Endodermal cell (in vitro differentiated cells): ENCODE measurements at places on chromosomes 1 and 21. TPM values are rescaled to one million over a fixed set of nuclear protein-coding genes. Genes with fewer than 3 reads are reported as not detected.
A peak's percentile ranks its signal among the peaks of the same experiment; 100 is the strongest.

GRCh38 chr1:162942916-162943559, 82.1 kb upstream of the CCDC190 start:
- no peaks in the 10 kb centered on the region for H3K27me3 ChIP-seq
- no peak for DNase-seq
- peaks cover 5% of the 10 kb centered on the region for H3K4me1 ChIP-seq
- no peaks in the 10 kb centered on the region for H3K36me3 ChIP-seq
- H3K4me3 ChIP-seq = no peak overlapping the region

DNA sequence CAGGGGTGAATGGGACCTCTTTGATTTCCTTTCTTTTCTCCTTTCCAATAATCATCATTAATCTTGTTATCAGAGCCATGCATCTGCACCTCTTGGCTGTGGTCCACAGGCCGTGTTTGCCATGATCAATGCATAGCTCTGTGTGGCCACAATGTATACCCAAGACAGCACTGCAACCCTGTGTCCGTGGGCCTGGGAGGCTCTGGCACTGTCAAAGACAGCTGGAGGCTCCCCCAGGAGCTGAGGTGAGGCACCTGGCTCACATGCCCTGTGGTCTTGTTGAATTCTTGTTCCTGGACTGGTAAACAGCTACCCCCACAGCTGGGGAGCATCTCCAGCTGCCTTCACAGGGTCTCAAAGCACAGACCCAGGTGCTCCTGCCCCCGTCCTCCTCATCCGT, 67.2 kb upstream of the SELENON start:
- H3K27me3 ChIP-seq = no peaks in the 10 kb centered on the region
- H3K27ac ChIP-seq = no peak overlapping the region
- H3K36me3 ChIP-seq = no peaks in the 10 kb centered on the region

DNA sequence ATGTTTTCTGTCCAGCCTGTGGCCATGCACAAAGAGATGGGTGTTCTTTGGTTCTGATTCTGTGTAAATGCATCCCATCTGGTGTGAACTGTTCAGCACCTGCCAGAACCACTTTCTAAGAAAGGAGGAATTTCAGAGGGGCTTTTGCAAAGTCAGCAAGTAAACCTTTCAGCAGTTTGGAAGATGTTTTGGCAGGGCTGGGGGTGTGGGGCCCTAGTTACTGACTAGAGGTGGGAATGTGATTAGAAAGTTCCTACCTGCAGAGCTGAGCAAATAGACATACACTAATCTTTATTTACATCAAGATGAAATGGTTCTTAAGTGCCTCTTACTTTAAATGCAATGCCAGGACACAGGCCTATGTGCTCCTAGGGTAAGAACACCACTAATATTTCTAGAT, 378.1 kb upstream of the USP24 start:
- H3K36me3 ChIP-seq = no peaks in the 10 kb centered on the region
- peaks cover 6% of the 10 kb centered on the region for H3K4me1 ChIP-seq
- DNase-seq = no peak
- H3K27ac ChIP-seq = no peak overlapping the region

GRCh38 chr1:192654120-192654519, 18.2 kb downstream of the RGS13 start:
- H3K4me1 ChIP-seq = no peaks in the 10 kb centered on the region
- no peak overlapping the region for H3K4me3 ChIP-seq
- no peaks in the 10 kb centered on the region for H3K36me3 ChIP-seq
- no peak overlapping the region for H3K27ac ChIP-seq

- no peak for DNase-seq
- peaks cover 2% of the 10 kb centered on the region for H3K4me1 ChIP-seq
- no peak overlapping the region for H3K27ac ChIP-seq
- H3K4me3 ChIP-seq = peak overlapping the region; percentile 99
Observed at GRCh38 chr1:111448482-111448917, 556 bp downstream of the WDR77 start.

DNA sequence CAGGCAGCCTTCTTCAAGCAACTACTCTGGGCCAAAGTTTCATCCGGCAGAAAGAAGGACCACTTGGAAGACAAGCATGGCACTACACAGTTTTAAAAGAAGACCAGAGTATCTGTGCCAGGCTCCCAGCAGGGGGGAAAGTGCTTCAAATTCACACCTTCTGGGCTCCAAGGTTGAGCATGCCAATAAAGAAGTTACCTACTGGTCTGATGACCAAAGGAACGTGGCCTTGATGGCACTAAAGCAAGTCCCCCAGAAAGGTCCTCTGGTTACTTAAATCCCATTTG, 73.5 kb downstream of the CD46 start:
- no peak overlapping the region for H3K27ac ChIP-seq
- H3K36me3 ChIP-seq = no peaks in the 10 kb centered on the region
- H3K27me3 ChIP-seq = no peaks in the 10 kb centered on the region
- DNase-seq = no peak
- H3K4me1 ChIP-seq = no peaks in the 10 kb centered on the region

DNA sequence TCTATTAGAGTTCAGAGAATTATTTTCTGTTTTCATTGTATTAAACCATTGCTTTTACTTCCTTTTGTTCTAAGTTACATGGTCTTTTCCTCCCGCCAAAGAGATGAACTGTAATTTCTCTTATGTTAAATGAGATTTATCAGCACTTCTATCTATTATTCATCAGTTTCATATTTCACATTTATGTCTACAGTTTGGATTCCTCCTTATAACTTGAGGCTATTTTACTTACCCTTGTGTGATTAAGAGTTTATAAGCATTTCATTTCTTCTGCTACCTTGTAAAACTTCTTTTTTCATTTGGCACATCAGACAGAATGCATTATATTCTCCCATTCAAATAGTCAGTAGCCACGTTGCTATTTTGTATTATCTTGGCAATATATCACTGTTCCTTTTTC, 248.2 kb downstream of the PLA2G4A start:
- no peaks in the 10 kb centered on the region for H3K27me3 ChIP-seq
- no peak overlapping the region for H3K27ac ChIP-seq
- DNase-seq = no peak

- no peak overlapping the region for H3K4me3 ChIP-seq
- DNase-seq = peak; percentile 69
- H3K27me3 ChIP-seq = no peaks in the 10 kb centered on the region
- H3K27ac ChIP-seq = no peak overlapping the region
- H3K36me3 ChIP-seq = no peaks in the 10 kb centered on the region
Observed at GRCh38 chr1:170126696-170127095, 19.1 kb upstream of the NTMT2 start.

DNA sequence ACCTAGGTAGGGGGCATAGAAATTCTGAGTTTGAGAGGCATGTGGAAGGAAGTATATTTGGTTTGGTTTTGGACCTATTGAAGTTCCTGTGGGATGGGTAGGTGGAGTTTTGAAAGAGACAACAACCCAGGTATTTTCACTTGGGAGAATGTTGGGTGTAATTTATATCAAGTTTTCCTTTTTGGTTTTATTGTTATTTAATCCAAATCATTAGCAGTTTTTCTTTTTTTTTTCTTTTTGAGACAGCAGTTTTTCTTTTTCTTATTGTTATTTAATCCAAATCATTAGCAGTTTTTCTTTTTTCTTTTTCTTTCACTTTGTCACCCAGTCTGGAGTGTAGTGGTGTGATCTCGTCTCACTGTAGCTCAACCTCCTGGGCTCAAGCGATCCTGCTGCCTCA, 30.1 kb downstream of the RNF11 start:
- peaks cover 17% of the 10 kb centered on the region for H3K36me3 ChIP-seq
- H3K4me3 ChIP-seq = no peak overlapping the region
- no peak overlapping the region for H3K27ac ChIP-seq
- H3K27me3 ChIP-seq = no peaks in the 10 kb centered on the region

CASQ2 gene
- total RNA-seq = 0.15 TPM in 1 of 3 replicates, not detected in the others

FAM151A gene
- not detected in 2 replicates for total RNA-seq

TSPAN1 gene
- total RNA-seq = not detected in 3 replicates
